GM12878 (cell line): ENCODE measurements at places on chromosomes 2 and 18.

- DNase-seq = no peak
Measured at GRCh38 chr2:17101596-17101995, 416.6 kb downstream of the RAD51AP2 start.

DNA sequence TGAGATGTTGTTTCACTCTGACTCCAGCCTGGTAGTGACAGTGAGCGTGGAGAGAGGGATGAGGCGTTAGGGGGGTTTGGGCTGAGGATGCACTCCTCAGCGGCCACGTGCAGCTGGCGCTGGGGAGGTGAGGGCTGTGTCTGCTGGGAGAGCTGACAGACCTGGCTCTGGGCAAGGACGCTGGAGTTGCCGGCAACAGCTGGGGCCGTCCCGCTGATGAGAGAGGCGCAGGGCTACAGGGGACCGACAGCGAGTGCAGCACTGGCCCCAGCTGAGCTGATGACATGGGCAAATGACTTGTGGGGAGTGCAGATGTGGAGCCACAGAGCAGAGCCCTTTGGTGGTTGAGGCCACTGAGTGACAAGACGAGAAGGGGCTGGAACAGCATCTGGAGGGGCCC lies 38.4 kb downstream of the COA5 start:
- DNase-seq = no peak

GRCh38 chr2:83388804-83389203 lies 1070.3 kb downstream of the SUCLG1 start:
- no peak for DNase-seq

DNA sequence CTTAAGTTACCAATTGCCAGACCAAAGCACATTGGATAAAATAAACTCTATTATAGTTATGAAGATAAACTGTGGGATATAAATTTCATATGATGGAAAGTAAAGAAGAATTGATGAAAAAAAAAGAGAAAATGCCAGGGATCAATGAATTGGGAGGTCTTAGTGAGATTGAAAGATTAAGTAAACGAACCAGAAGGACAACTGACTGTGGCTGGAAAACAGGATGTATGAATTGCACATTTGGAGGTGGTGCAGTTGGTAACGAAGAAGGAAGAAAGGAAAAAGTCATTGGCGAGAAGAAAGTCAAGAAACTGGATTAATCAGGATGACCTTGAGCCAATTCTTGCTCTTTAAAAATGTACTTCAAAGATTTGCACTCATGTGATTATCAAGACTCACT lies 166.7 kb downstream of the NCK2 start:
- no peak for DNase-seq

DNA sequence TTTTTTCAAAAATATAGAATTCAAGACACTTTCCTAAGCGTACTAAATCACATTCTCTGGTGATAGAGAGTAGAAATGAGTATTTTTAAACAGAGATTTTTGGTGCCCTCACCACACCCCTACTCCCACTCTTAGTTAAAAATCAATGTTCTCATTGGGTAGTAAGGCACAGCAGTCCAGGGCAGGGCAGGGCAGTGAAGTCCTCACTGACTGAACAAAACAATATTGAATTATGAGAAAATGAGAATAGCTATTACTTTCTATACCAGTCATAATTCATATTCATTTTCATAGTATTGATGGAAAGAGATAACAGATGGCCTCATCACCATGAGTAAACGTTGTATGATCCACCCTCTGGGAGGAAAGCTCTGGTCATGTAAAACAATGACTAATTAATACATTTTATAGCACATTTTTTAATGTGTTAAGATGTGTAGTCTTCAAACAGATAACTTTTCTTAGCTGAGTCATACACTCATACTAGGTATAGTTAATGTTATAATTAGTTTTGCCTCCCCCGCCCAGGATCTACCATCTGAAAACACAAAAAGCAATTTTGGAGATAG lies 686.1 kb downstream of the KCNJ3 start:
- DNase-seq = no peak

DNA sequence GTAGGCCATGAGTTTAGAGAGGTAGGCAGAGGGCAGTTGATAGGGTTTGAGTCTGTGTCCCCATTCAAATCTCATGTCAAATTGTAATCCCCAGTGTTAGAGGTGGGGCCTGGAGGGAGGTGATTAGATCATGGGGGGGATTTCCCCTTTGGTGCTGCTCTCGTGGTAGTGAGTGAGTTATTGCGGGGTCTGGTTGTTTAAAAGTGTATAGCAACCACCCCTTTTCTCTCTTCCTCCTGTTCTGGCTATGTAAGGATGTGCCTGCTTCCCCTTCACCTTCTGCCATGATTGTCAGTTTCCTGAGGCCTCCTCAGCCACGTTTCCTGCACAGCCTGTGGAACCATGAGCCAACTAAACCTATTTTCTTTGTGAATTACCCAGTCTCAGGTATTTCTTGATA lies 25.5 kb downstream of the MARCHF4 start:
- no peak for DNase-seq

DNA sequence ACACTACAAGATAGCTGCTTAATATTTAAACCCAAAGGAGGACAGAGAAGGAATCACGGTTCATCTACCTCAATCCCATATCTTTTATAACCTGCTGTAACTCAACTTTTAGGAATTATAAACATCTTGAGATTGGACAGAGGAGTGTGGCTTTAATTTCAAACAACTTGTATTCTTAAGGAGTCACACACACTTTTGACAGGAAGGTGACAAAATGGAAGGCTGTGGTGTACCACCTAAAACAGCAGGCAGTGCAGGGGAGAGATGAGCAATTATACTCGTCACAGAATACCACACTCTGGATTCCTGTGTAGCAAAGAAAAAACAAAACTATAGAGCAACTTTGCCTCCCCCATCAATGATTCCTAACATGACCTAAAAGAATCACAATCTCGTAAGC lies 194.8 kb downstream of the ZEB2 start:
- peak; percentile 63 for DNase-seq

GRCh38 chr2:85083092-85083491 lies 50.1 kb upstream of the TCF7L1 start:
- no peak for DNase-seq

GRCh38 chr2:212414767-212415211 lies 123.8 kb downstream of the ERBB4 start:
- DNase-seq = no peak

- DNase-seq = no peak
Measured at GRCh38 chr2:178114462-178114861, 2.2 kb downstream of the RBM45 start.

DNA sequence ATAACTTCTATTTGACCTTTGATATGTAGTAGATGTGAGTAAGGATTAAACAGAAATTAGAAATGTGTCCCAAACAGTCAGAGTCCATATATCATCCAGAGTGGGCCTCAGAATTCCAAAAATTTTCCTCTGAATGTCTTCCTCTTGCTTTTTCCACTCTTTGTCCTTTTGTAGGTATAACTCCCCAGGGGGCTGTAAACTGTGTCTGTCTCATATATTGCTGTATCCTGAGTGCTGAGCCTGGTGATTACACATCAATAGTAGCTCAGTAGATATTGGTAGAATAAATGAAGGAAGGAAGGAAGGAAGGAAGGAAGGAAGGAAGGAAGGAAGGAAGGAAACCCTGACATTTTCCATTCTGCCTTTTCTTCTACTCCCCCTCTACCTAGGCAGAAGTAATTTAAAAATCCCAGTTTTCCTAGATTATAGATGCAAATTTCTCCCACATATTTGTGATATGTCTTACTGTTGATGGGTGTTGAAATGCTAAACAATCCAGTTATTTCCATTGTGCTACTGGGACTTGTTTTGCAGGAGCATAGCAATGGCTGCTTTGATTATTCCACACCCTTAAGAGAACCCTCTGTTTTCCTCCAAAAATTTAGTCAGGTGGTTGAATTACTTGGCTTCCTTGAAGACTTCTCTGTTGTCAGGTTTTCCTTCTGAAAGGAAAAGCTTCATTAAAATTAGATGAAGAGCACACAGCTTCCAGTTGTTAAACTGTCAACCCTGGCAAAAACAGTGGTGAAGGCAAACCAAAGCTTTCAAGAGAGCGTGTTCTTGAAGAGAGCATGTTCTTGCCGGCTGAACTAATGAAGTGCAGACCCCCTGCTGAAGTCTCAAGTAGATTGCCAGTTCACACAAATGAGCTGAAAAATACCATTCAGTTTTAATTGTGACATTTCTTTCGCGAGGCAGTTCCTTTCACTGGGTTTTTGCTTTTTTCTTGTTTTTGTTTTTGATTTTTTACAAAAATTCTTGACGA lies 147.8 kb downstream of the KCNE4 start:
- no peak for DNase-seq

- DNase-seq = no peak
Measured at GRCh38 chr2:231170055-231170454, 28.4 kb upstream of the ARMC9 start.

GRCh38 chr2:36462311-36462935 lies 106.8 kb downstream of the CRIM1 start:
- DNase-seq = no peak

DNA sequence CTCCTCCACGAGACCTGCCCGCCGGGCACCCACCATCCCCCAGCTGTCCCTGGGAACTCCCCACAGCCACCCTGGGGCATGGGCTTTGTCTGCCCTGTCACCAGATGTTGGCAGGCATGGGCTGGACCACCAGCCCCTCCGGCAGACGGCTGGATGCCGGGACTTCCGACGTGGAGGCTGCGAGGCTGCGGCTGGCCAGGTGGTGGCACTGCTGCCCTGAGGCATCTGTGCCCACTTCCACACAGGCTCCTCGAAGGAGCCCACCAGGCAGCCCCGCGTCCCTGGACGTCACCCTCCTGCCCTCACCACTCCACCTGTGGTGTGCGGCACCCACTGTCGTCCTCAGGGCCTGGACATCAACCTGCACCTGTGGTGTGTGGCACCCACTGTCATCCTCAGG lies 319.9 kb upstream of the SALL3 start:
- no peak for DNase-seq

- no peak for DNase-seq
Measured at GRCh38 chr2:70984576-70985282, 6.3 kb downstream of the ANKRD53 start.

DNA sequence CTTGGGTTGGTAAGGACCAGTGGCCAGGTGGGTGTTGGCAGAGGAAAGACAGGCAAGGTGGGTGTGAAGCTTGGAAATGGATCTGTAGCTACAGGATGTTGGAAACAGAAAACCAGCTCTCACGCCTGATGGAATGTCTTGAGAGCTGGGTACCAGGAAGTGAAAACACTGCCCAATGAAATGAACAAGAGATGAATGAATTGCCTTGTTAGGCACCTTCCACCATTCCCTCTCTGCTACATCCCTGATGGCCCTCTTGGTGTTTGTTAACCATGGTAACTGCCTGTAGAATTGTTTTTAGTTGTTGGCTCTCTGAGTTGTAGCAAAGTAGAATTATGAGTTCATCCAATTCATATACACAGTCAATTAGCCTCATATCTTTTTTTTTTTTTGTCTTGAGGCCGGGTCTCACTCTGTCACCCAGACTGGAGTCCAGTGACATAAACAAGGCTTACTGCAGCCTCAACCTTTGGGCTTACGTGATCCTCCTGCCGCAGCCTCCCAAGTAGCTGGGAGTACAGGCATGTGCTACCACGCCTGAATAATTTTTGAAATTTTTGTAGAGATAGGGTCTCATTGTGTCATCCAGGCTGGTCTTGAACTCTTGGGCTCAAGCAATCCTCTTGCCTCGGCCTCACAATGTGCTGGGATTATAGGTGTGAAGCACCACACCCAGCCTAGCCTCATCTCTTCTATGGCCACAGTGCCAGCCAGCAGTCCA lies 9.5 kb downstream of the KCMF1 start:
- no peak for DNase-seq

GRCh38 chr2:46445556-46445955 lies 33.8 kb upstream of the TMEM247 start:
- DNase-seq = no peak

DNA sequence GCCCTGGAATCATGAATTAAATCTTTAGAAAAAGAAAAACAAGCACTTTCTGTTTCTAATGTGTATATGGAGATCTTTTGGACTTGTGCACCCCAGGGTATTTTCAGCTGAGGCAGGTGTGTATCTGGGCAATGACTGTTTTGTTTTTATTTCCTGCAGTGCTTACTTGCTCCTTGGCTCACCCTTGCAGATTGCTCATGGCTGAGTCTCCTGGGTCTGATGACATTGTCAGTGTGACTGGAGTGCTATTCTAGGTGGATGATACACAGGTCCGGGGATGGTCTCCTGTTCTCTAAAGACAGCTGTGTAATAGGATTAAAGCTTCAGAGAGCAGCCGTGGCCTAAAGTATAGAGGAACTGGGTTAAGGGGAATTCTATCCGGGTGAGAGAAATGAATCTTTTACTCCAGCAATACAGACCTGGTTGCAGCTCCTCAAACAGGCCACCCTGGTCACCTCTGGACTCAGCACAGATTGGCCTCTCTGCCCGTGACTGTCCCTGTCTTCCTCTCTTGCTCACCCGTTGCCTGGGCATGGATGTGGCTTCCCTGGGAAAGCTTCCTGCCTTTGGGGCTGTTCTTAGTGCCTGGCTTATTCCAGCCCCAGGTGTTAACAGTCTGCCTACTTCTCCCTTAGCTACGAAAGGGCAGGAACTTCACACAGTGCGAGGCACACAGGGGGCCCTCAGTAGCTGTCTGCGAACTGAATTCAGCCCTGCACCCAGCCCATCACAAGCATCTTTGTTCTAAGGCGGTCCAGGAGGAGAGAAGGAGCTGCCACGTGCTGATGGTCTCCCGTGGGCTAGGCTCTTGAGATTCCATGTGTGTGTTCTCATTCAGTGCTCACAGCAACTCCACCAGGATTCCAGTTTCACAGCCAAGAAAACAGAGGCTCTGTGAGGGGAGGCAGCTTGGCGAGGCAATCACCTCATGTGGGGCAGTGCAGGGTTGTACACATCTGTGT lies 84.3 kb downstream of the ACOXL start:
- no peak for DNase-seq

DNA sequence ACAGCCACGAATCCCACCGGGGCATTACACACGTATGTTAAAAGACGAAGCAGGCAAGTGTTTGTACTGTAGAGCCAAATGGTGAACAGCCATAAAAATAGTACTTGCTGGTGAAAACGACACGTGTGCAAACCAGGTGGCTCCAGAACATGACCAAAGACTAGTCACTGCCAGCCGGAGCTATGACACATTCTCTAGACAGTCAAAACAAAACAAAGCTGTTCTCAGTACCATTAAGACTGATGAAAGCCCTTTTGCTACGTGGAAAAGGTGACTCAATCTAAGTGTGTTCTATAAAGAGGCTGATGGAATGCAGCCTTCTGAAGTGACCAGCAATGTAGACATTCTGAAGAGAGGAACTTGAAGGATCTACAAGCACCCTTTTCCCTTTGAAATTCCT lies 367.7 kb upstream of the NETO1 start:
- DNase-seq = peak; percentile 11

GRCh38 chr2:27095745-27096651 lies 9.4 kb downstream of the KHK start:
- no peak for DNase-seq

DNA sequence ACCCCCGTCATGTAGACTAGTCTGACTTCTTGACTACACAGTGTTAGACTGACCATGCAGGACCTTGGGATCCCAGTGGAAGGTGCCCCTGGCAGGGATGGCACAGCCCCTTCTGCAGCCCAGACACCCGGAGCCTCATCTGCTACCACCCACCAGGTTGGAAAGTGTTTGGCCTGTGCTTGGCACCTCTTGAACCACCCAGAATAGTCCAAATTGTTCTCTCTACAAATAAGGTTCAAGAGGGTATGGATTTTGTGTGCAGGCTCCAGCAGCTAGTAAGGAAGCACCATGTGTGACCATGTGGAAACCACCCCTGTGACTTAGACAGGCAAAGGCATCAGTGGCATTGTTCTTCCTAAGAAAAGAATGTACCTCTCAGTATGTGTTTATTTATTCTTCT lies 18.4 kb downstream of the L3MBTL4 start:
- DNase-seq = no peak

GRCh38 chr18:57910817-57911216 lies 107.7 kb upstream of the ATP8B1 start:
- no peak for DNase-seq
